ENCODE measurements at places on chromosomes 16 and 17. TPM values are rescaled to one million over a fixed set of nuclear protein-coding genes. Genes with fewer than 3 reads are reported as not detected.

Gene KRTAP16-1
- total RNA-seq: not detected

Gene HSD17B2
- 0.11 TPM for total RNA-seq

Gene SLC16A6
- total RNA-seq: 0.19 TPM

Gene G6PC1
- total RNA-seq: not detected

Gene GLP2R
- 10.2 TPM for total RNA-seq

Gene KIF2B
- total RNA-seq: not detected

Gene CCDC40
- total RNA-seq: 3.7 TPM

Gene GPT2
- 12.7 TPM for total RNA-seq

Gene APOBR
- not detected for total RNA-seq

Gene CLEC19A
- 0.11 TPM for total RNA-seq

Gene LGALS9
- total RNA-seq: 2.6 TPM

Gene FN3K
- total RNA-seq: 9.1 TPM

Gene GAST
- total RNA-seq: not detected

Gene KRT26
- not detected for total RNA-seq

Gene GINS3
- 24.2 TPM for total RNA-seq

Gene MYO15B
- total RNA-seq: 59.9 TPM

Gene KRTAP2-1
- total RNA-seq: not detected

Gene FDXR
- total RNA-seq: 64.4 TPM

Gene ALOX12B
- 1.8 TPM for total RNA-seq

Gene HOXB5
- 2.2 TPM for total RNA-seq
